ENCODE measurements at places on chromosomes 5 and 9.

GRCh38 chr5:4879075-4879474, 261.1 kb upstream of the ADAMTS16 start:
- DNase-seq, result no peak

DNA sequence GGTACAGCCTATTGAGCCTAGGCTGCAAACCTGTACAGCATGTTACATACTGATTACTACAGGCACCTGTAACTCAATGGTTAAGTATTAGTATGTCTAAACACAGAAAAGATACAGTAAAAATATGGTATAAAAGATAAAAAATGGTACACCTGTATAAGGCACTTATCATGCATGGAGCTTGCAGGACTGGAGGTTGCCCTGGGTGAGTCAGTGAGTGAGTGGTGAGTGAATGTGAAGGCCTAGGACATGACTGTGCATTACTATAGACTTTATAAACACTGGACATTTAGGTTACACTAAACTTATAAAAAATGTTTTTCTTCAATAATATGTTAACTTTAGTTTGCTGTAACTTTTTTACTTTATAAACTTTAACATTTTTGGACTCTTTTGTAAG, 171.3 kb downstream of the SLC28A3 start:
- DNase-seq, result no peak

DNA sequence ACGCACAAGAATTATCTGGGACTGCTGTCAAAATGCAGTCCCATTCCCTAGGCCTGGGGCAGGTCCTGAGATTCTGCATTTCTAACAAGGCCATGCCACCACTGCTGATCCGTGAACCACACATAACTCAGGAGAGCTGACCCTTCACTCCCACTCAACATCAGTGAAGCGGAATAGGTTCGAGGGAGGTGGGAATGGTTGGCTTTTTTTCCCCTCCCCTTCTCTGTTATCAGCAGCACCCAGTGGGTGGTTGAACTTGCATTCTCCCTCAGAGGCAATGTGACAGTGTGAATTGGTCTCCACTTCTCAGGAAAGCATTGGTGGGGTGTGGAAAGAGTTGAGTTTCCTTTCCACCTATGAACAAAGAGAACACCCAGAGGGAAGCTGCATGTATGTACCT, 344.3 kb downstream of the GADD45G start:
- DNase-seq, result no peak

GRCh38 chr9:75084081-75084672, 3.8 kb downstream of the NMRK1 start:
- DNase-seq, result no peak

GRCh38 chr9:70415041-70415440, 584 bp upstream of the KLF9 start:
- no peak for DNase-seq

GRCh38 chr5:157902449-157903116, 43.6 kb upstream of the CLINT1 start:
- DNase-seq, result no peak

DNA sequence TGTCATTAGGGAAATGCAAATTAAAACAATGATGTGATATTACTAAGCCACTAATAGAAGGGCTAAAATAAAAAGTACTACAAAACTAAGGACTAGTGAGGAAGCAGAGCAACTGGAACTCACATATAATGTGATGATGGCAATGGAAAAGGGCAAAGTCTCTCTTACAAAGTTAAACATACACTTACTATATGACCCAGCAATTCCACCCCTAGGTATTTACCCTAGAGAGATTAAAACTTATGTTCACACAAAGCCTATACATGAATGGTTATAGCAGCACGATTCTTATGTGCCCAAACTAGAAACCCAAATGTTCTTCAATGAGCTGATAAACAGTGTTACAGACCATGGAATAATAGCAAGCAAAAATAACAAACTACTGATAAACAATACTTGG, 643.7 kb downstream of the TLE1 start:
- no peak for DNase-seq

GRCh38 chr5:89349246-89349980, 466.4 kb upstream of the MEF2C start:
- DNase-seq, result no peak

DNA sequence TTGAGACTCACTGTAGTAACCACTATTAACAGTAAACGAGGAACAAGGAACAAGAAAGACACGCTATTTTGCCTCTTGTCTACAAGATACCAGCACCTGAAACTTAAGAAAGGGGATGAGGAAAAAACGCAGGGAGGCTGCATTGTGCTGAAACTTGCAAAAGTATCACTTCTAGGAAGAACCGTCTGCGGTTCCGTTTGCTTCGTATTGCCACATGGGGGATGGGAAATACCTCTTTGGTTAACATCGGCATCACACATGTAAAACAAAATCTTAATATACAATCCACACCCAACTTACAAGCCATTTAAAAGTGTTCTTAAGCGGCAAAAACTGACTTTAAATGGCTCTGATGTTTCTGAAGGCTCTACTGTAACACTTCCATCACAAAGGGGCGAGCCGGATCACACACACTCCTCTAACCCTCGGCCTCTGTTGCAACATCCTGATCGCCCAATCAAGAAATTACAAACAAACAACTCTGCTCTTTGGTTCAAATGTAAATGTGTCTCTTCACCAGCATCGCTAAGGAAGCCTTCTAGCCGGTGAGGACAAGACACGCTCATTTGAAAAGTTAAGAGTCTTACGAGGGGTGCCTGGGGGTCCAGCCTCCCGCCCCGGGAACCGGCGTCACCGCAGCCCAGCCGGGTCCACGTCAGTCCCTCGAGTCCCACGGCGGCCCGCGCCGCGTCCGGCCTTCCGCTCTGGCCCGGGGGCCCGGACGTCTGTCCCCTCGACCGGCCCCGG, 621 bp downstream of the SEC16A start:
- peak; percentile 69 for DNase-seq

DNA sequence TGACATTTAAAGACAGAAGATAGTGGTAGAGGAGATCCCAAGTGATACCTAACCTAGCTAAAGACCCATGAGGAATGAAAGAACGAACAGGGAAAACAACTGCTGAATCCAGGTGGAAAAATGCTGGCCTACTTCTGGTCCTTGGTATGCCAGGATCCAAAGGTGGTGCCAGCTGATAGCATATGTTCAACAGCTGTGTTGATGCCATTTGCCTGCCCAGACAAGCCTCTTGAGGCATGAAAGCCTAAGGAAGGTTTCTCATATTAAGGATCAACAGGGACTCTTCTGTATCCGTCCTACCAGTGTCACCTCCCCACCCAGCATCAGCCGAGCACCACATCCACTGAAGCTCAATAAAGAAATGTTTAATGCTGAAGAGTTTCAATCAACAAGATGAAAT, 225.7 kb upstream of the DMRT1 start:
- no peak for DNase-seq

- no peak for DNase-seq
Measured at GRCh38 chr5:126965061-126965475, 65.3 kb downstream of the MARCHF3 start.

DNA sequence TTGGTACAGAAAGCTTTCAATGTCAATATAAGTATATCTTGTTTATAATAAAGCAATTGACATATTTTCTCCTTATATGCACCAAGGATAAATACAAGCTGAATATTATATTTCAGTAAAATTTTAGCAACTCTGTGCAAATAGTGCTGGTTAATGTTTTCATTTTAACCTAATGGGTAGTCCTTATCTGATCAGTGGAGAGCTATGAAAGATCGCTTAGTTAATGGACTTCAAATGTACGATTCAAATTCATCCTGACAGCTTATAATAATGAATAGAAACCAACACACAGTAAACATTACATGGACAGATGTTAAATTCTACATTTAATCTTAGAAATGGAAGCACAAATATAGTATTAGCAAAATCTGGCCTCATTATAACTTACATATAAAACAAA, 1495.2 kb upstream of the C9orf72 start:
- no peak for DNase-seq

GRCh38 chr5:63931836-63932235, 30.4 kb downstream of the HTR1A start:
- DNase-seq, result no peak

DNA sequence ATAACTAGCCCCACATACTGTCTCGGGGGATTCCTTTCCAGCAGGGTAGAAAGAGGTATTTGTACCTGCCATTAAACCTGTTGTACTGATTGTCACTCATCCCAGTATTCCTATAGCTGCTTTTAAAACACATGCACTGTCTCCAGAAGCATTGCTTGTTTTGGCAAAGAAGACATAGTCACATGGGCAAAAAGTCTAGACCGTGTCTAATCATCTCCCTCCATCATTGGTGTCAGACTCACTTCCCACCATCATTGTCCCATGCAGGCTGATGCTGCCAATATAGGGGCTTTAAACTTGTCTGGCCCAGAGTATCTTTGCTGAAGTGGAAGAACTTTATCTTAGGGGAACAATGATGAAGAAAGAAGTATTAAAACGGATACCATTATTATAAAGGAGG, 12.6 kb downstream of the DNAJC21 start:
- no peak for DNase-seq

GRCh38 chr9:14437354-14438231, 123.7 kb upstream of the NFIB start:
- DNase-seq, result no peak

Data from large intestine (tissue), 12 donors.